ENCODE measurements at places on chromosomes 3 and 15. TPM values are rescaled to one million over a fixed set of nuclear protein-coding genes. Genes with fewer than 3 reads are reported as not detected.
A peak's percentile ranks its signal among the peaks of the same experiment; 100 is the strongest.

- H3K27ac ChIP-seq: no peak overlapping the region
- H3K27me3 ChIP-seq: no peaks in the 10 kb centered on the region
- H3K4me3 ChIP-seq: no peak overlapping the region
- H3K36me3 ChIP-seq: peaks cover 18% of the 10 kb centered on the region
- peaks cover 12% of the 10 kb centered on the region for H3K4me1 ChIP-seq
These were observed 40.6 kb downstream of the SLC25A26 start for GRCh38 chr3:66261355-66261754.

- no peaks in the 10 kb centered on the region for H3K27me3 ChIP-seq
- H3K36me3 ChIP-seq: no peaks in the 10 kb centered on the region
- no peak overlapping the region for H3K27ac ChIP-seq
- no peaks in the 10 kb centered on the region for H3K4me1 ChIP-seq
- H3K4me3 ChIP-seq: no peak overlapping the region
- DNase-seq: no peak
These were observed 589.3 kb upstream of the KCNMB2 start for GRCh38 chr3:177946936-177947335.

DNA sequence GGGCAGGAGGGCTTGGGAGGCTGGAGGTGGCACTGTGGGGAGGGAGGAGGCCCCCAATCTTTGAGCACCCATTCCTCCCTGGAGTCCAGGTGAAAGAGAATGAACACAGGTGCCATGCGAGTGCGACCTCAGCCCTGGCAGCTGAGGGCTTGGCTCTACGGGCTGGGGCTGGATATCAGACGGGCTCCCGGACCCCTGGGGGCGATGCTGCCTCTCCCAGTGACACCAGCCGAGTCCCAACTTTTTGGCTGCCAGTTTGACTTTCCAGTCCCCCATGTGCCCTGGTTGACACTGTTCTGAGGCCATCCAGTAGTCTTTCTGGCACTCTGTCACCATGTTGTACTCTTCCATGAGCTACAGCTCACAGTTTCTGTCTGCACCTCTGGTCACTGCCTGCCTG lies 1.2 kb downstream of the VILL start:
- H3K36me3 ChIP-seq: no peaks in the 10 kb centered on the region
- peak; percentile 9 for DNase-seq
- no peak overlapping the region for H3K27ac ChIP-seq
- peaks cover 29% of the 10 kb centered on the region for H3K4me1 ChIP-seq

- H3K4me3 ChIP-seq: peak overlapping the region; percentile 70
- H3K4me1 ChIP-seq: peaks cover 5% of the 10 kb centered on the region
- no peaks in the 10 kb centered on the region for H3K36me3 ChIP-seq
- H3K27ac ChIP-seq: peak overlapping the region; percentile 90
- no peak for DNase-seq
- no peaks in the 10 kb centered on the region for H3K27me3 ChIP-seq
These were observed 1.3 kb downstream of the MAGI1 start for GRCh38 chr3:66037330-66037985.

GRCh38 chr3:197151580-197151979 lies 122.0 kb upstream of the MELTF start:
- H3K4me3 ChIP-seq: no peak overlapping the region
- no peaks in the 10 kb centered on the region for H3K4me1 ChIP-seq
- H3K27ac ChIP-seq: no peak overlapping the region
- DNase-seq: no peak
- H3K27me3 ChIP-seq: no peaks in the 10 kb centered on the region
- H3K36me3 ChIP-seq: no peaks in the 10 kb centered on the region

The CPOX gene
- 26.7 TPM for total RNA-seq

DNA sequence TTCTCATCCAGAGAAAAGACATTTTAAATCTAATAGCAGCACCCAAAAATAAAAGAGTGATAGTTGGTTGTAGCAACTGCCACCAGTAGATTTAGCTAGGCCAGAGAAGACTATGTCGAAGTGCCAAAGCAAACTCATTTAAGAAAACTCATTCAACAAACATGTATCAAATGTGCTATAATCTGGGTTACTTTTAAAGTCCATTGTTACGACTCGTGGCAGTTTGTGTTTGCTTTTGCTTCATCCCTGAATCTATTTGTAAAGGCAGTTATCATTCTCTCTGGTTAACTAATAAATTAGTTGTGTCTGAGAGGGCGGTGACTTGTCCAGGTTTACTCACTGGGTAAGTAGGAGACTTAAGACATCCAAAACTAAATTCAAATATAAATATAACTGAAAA lies 159.4 kb downstream of the ZIC4 start:
- no peaks in the 10 kb centered on the region for H3K4me1 ChIP-seq
- H3K27ac ChIP-seq: no peak overlapping the region
- no peak overlapping the region for H3K4me3 ChIP-seq
- H3K27me3 ChIP-seq: no peaks in the 10 kb centered on the region
- no peak for DNase-seq

DNA sequence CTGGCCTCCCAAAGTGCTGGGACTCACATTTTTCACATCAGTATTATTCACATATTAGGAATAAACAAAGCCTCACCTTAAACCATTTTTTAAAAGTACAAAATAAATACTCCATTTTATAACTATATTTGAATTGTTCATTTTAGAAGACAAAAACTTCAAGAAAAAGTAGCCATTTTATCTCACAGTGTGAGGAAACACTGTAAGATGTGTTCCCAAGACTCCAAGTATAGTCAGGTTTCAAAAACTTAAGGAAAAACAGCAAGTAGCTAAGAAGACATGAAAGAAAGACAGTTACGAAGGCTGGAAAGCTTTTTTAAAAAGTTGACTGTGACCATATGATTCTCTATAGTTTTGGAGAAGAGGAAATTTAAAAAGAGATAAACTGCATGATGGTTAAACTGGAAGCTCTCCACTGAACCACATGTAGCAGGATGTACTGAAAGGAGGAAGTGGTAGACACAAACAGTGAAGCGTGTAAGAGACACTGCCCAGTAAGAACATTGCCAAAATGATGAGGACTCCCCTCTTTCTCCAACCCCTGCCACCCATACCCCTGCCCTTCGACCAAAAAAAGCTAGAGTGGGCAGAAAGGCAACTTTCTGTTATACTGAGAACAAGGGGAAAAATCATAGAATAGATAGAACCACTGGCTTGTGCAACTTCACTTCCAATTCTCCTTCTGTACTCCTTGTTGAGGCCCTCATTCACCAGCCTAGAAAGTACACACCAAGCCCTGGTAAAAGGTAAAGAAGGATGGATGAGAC lies 6.2 kb upstream of the TMF1 start:
- no peak overlapping the region for H3K27ac ChIP-seq
- no peak overlapping the region for H3K4me3 ChIP-seq
- H3K4me1 ChIP-seq: peaks cover 4% of the 10 kb centered on the region
- H3K36me3 ChIP-seq: peaks cover 22% of the 10 kb centered on the region
- DNase-seq: no peak

DNA sequence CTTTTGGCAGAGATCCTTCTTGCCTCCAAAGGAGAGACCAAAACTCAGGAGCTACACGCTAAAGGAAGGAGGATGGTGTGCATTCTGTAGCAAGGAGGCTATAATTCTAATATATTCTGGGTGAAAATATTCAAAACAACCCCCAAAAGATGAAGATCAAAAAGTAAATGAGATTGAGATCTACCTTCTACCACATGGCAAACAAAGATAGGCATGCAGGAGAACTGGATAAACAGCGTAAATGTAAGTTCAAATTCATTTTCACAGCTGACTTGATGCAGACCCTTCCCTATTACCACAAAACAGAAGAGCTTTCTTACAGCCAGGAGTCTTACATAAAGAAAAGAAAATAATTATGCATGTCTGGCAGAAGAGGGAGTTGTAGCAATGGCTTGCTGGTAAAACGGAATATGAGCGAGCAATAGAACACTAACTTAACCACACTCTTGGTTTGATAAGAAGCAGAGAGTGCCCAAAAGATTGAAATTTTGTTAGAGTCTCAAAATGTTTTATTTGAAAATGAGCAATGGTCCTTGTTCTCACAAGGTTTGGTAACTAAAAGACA lies 272.7 kb downstream of the MECOM start:
- H3K27me3 ChIP-seq: no peaks in the 10 kb centered on the region
- H3K4me3 ChIP-seq: no peak overlapping the region
- no peaks in the 10 kb centered on the region for H3K36me3 ChIP-seq
- no peaks in the 10 kb centered on the region for H3K4me1 ChIP-seq
- DNase-seq: no peak
- H3K27ac ChIP-seq: no peak overlapping the region

DNA sequence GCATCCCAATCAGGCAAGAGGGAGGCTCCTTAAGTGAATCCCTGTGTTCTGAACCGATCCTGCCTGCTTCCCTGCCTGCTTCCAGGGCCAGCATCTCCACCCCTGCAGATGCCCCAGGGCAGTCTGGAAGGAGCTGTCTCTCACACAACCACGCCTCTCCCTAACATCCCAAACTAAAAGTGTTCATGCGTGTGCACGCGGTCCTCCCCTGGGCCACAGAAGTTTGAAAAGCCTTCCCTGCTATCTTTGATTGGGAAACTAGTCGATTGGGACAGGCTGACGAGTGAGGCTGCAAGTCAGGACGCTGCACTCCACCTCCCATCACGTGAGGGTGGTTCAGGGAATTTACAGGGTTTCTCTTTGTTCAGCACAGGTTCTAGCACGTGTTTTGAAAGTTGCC lies 340.9 kb upstream of the ICE2 start:
- no peaks in the 10 kb centered on the region for H3K27me3 ChIP-seq
- H3K27ac ChIP-seq: no peak overlapping the region
- H3K4me3 ChIP-seq: no peak overlapping the region
- DNase-seq: no peak
- H3K4me1 ChIP-seq: no peaks in the 10 kb centered on the region
- no peaks in the 10 kb centered on the region for H3K36me3 ChIP-seq

GRCh38 chr3:1808590-1808989 lies 290.1 kb upstream of the CNTN4 start:
- H3K27ac ChIP-seq: no peak overlapping the region
- H3K27me3 ChIP-seq: no peaks in the 10 kb centered on the region
- H3K4me1 ChIP-seq: no peaks in the 10 kb centered on the region
- no peak for DNase-seq
- H3K4me3 ChIP-seq: no peak overlapping the region

GRCh38 chr3:62248734-62249483 lies 124.4 kb downstream of the FEZF2 start:
- no peaks in the 10 kb centered on the region for H3K36me3 ChIP-seq
- no peaks in the 10 kb centered on the region for H3K4me1 ChIP-seq
- no peak overlapping the region for H3K27ac ChIP-seq
- H3K4me3 ChIP-seq: no peak overlapping the region

- peaks cover 2% of the 10 kb centered on the region for H3K27me3 ChIP-seq
- H3K27ac ChIP-seq: no peak overlapping the region
- no peak for DNase-seq
- H3K4me1 ChIP-seq: no peaks in the 10 kb centered on the region
- H3K36me3 ChIP-seq: no peaks in the 10 kb centered on the region
- no peak overlapping the region for H3K4me3 ChIP-seq
These were observed 66.5 kb upstream of the SKOR1 start for GRCh38 chr15:67758619-67759300.

The SH2D7 gene
- not detected for total RNA-seq

DNA sequence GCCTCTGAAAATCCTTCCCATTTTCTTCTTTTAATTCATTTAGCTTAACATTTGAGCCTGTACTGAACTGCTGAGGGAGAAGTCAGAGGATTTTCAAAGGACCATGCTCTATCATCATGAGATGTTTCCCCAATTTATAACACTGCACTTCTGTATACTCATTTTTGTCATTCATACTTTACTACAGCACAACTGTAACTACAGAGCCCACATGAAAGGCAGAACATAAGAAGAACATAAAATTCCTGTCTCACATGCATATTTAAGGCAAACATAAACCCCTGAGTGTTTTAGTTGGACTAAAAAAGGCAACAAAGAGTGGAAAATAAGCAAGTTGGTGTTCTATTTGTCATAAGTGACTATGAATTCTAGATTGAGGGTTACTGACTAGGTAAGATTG lies 237.7 kb upstream of the ARPP21 start:
- DNase-seq: no peak
- H3K4me1 ChIP-seq: no peaks in the 10 kb centered on the region
- no peak overlapping the region for H3K4me3 ChIP-seq
- H3K27me3 ChIP-seq: no peaks in the 10 kb centered on the region
- no peak overlapping the region for H3K27ac ChIP-seq

DNA sequence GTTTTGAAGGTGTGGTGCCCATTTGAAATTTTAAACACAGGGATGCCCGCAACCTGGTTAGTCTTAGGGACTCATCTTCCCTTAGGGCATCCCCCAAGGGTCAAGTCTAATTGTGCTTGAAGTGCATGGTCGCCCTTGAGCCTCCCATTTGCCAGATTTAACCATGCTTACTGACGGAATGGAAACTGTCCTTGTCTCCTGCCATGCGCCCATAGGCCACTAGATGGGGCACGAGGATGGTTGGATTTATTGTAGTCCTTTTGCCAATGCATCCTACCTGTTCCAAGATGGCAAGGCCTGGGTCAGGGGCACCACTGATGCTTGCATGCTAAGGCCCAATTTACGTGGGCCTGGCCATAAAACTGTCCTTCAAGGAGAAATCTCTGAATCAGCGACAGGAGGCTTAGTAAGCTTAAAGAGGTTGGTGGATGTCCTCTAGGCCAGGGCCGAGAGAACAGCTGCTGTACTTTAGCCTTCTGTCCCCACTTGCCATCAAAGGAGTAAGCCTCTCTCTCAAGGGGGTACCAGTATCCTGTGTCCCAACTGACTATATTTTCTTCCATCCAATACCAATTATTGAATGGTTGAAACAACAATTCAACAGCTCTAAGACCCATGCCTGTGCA lies 355.4 kb downstream of the OTOL1 start:
- H3K4me3 ChIP-seq: no peak overlapping the region
- no peaks in the 10 kb centered on the region for H3K36me3 ChIP-seq
- peak; percentile 56 for DNase-seq
- H3K27ac ChIP-seq: no peak overlapping the region

DNA sequence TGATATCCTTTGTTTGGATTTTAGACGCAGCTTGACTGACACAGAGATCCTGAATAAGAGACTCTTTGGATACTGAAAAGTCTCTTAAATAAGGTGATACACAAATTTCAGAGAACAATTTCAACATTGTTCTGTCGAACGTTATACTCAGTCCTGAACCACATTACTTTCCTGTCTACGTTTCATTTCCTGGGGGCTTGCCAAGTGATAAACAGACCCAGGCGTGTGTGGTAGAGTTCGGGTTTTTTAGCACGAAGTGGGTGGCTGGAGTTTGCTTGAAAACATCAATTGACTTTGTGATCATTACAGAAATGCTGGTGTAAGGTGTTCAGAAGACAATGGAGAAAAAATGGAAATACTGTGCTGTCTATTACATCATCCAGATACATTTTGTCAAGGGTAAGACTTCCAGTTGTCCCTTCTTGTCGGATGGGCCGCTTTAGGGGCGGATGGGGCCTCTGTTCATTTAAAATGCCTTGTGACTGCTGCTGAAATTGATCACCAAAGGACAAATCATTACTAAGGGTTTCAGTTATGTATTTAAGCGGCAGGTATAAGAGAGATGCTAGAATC lies at the start of gene CD96:
Gene CD96, plus strand, starts transcription at position 287 of the 573 bp plus-strand sequence. Its CDS starts 52 bp downstream, at position 339.
- H3K36me3 ChIP-seq: no peaks in the 10 kb centered on the region
- H3K4me1 ChIP-seq: peaks cover 3% of the 10 kb centered on the region
- no peak within 1 kb of the TSS for H3K4me3 ChIP-seq
- no peak within 1 kb of the TSS for H3K27ac ChIP-seq

GRCh38 chr15:73930790-73931281 lies 4.6 kb downstream of the LOXL1 start:
- no peak overlapping the region for H3K27ac ChIP-seq
- DNase-seq: no peak
- peaks cover 13% of the 10 kb centered on the region for H3K4me1 ChIP-seq
- no peak overlapping the region for H3K4me3 ChIP-seq

The CRYGS gene
- 3.1 TPM for total RNA-seq

The FOXL2 gene
- not detected for total RNA-seq

The CCR8 gene
- not detected for total RNA-seq

All from tibial nerve (tissue), 4 donors.